ENCODE measurements at places on chromosomes 1 and 21.

DNA sequence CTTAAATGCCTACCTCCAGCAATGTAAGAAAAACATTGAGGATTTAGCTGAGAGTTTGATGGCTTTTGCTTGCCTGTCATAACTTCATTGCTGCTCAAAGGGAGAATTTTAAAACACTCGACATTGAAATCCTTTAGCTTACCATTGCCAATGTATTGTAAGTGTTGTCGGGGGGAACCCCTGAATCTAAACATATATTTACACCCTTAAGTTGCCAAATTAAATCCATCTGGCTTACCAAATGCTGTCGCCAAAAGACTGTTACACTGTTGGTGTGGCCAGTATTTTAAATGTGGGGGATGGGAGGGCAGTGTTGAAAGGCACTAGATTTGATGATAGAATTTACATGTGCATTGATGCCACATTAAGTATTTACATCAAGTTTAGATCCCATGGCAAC, 24.9 kb upstream of the C1orf105 start:
- no peak for DNase-seq

DNA sequence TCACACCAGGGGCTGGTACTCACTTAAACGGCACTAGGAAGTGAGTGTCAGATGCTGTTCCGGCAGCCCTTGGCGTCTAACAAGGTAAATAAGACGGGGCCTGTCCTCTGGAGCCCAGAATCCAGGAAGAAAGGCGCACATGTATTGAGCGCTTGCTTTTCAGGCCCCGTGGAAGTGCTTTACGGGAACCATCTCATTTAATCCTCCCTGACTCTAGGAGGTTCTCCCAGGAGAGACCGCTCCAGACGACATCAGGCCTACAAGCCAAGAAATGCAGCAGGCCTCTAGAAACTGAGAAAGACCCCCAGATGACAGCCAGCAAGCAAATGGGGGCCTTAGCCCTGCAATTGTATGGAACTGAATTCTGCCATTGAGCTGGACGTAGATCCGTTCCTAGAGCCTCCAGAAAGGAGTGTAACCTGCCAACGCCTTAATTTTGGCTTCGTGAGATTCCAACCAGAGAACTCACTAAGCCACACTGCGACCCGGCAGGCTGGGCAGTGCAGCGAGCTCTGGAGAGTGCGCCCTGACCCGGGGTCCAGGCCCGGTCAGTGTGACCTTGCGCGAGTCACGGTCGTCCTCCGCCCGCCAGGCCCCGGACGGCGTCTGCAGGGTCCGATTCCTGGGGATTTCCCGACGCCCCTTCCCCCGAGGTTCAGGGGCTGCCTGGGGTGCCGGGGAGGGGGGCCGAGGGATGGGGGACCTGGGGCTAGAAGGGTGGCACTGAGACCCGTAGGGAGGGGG, 532 bp upstream of the MANEAL start:
- DNase-seq: no peak

GRCh38 chr1:2378441-2378851, 12.9 kb downstream of the MORN1 start:
- DNase-seq: no peak

- DNase-seq: no peak
Observed at GRCh38 chr1:205330150-205330549, 8.6 kb upstream of the NUAK2 start.

- no peak for DNase-seq
Observed at GRCh38 chr1:228870041-228870713, 134.9 kb downstream of the RHOU start.

- DNase-seq: no peak
Observed at GRCh38 chr1:89553157-89553556, 28.5 kb downstream of the LRRC8B start.
